ENCODE measurements at places on chromosomes 1 and 21.
A peak's percentile ranks its signal among the peaks of the same experiment; 100 is the strongest.

DNA sequence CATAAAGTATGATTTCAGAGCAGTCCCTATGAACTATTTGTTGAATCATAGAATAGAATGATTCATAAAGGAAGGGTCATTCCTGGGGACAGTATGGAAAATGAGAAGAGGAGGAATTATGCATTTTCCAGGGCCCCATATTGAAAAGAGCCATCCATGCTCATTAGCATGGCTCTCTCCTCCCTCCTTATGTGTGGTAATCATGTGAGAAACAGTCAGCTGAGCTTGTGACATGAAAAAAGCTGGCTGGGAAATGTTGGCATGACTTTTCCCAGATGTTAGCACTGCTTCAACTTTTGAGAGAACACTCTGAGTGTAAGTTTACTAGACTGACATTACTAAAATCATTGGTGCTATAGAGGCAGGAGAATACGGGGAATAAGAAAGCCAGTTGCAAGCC, 16.1 kb downstream of the TRIM67 start:
- peaks cover 8% of the 10 kb centered on the region for H3K4me1 ChIP-seq
- H3K27me3 ChIP-seq, result no peaks in the 10 kb centered on the region
- H3K4me3 ChIP-seq, result no peak overlapping the region
- no peaks in the 10 kb centered on the region for H3K36me3 ChIP-seq
- no peak overlapping the region for H3K27ac ChIP-seq
- DNase-seq, result no peak

- peak overlapping the region; percentile 13 for H3K4me3 ChIP-seq
- H3K27me3 ChIP-seq, result no peaks in the 10 kb centered on the region
- H3K4me1 ChIP-seq, result peaks cover 57% of the 10 kb centered on the region
Observed at GRCh38 chr21:39386194-39386593, 37.3 kb upstream of the HMGN1 start.

GRCh38 chr1:214476229-214476985, 75.0 kb downstream of the PTPN14 start:
- H3K27ac ChIP-seq, result peak overlapping the region; percentile 83
- no peaks in the 10 kb centered on the region for H3K36me3 ChIP-seq

DNA sequence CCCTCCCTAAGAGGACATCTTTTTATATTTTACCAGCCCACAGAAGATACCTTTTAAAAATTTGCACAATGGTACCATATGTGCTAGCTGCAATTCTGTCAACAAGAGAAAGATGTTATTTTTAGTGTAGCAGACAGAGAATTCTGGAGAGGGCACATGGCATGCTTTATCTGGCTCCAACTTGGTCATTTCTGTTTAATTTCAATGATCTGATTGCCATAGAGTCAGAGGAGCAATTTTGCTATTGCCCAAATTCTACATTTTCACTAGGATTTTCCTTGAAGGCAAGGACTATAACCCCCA, 17.3 kb downstream of the DISC1 start:
- no peaks in the 10 kb centered on the region for H3K36me3 ChIP-seq
- H3K27ac ChIP-seq, result no peak overlapping the region
- no peaks in the 10 kb centered on the region for H3K27me3 ChIP-seq
- H3K4me1 ChIP-seq, result no peaks in the 10 kb centered on the region
- H3K4me3 ChIP-seq, result no peak overlapping the region
- DNase-seq, result no peak

All from esophagus squamous epithelium (tissue), 5 donors.